Activated CD8-positive, alpha-beta memory T cell treated with anti-CD3 and anti-CD28 coated beads, Interleukin-2, amount 50 U/mL, for 48 hours (primary cell): ENCODE measurements at places on chromosomes 7 and 10.
A peak's percentile ranks its signal among the peaks of the same experiment; 100 is the strongest.

DNA sequence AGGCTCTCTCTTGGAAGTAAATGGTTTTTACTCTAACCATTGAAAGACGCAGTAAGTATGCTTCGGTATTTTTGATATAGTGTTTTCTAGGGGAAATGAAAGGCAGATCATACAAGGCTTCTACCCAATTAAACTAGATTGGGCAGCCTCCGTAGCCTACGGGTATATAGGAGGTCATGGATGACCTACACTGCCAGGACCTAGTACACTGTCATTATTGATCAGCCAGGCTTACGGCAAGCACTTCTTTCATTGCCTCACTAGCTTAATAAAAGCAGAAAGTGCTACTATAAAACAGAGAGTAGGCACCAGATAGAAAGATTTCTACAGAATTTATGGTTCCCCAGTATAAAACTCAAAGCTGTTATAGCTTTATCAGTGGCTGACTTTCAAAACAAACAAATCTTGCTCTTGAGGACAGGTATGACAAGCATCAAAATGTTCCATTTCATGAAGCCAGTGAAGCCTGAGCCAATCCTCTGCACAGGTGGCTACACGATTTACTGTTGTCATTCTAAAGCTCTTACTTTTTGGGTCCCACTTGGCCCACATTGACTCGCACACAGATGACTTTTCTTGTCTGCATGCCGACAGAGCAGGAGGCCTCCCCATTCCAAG, 358.1 kb downstream of the THSD7A start:
- no peak for DNase-seq

- DNase-seq, result no peak
Measured at GRCh38 chr10:34905200-34905927, 90.3 kb upstream of the PARD3 start.

- DNase-seq, result no peak
Measured at GRCh38 chr10:51653025-51653424, 46.4 kb downstream of the CSTF2T start.

GRCh38 chr7:40057292-40057691, 77.1 kb downstream of the MPLKIP start:
- no peak for DNase-seq

DNA sequence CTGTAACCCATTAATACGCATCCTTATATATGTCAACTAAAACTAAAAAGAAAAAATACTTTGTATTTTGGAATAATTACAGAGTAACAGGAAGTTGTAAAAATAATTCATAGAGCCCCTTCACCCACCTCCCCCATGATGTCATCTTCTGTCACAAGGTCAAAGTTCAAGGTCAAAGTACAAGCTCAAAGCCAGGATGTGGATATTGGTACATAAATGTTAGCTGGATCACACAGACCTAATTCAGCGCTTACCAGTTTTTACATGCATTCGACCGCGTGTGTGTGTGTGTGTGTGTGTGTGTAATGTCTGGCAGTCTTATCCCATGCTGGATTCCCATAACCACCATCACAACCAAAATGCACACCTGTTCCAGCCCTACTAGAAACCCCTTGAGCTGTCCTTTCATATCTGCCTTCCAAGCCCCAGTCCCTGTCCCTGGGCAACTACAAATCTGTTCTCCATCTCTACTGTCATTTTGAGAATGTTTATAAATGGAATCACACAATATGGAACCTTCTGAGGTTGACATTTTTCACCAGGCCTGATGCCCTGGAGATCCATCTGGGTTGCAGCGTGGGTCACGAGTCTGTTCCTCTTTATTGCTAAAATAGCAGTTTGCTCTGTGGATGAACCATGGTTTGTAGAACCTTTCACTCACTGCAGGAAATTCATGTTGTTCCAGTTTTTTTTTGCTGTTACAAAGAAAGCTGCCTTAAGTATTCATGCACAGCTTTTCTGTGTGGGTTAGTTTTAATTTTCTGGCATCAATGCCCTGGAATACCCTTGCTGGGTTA, 153.6 kb upstream of the PITRM1 start:
- DNase-seq, result no peak

DNA sequence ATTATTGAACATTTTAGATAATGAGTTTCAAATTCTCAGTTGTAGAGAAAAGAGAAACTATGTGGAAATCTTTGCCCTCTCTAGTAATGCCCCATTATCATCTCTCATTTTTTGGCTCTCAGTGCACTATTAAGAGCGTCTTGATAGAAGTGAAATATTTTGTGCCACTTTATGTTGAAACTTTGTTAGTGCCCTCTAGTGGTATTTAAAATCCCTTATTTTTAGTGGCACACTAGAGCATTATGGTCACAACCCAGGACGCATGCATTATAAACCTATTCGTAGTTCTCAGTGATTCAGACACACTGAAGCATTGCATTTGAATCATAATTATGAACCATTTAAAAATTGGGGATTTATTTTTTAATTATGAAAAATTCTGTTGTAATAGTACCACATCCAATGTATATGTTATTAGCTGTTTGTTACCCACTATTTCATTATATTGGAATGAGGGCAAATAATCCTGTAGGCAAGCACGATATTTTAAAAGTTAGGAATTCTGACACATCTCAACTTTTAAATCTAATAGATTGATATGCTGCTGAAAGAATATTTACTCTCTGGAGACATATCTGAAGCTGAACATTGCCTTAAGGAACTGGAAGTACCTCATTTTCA, 21.9 kb downstream of the PDCD4 start:
- no peak for DNase-seq

DNA sequence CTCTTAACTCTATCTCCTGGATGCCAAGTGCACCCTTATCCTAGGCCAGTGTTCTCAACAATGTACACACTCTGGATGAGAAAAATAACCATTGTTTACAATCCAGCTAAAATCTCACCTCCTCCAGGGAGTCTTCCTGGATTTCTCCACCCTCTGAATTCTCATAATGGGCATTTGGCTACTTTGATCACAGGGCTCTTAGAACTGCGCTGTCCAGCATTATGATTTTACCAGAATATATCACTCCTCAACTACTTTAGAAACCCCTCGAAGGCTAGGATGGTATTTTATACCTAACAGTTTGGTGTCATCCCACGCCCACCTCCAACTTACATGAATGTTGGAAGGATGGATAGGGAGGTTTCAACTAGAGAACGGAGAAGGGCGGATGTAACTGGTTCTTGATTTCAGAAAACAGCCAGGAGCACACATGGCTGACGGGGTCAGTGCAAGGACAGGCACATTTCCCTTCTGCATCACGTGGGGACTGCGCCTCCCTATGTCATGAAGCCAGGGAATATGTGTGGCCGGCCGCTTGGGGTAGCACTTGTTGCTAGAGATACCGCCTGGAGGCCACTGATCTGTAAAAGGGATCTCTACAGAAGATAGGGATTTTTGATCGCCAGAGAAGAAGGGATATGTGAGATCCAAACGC, 1.2 kb upstream of the ATP6V0E2 start:
- DNase-seq, result peak; percentile 73

- DNase-seq, result no peak
Measured at GRCh38 chr7:18210788-18211187, 183.1 kb upstream of the PRPS1L1 start.

DNA sequence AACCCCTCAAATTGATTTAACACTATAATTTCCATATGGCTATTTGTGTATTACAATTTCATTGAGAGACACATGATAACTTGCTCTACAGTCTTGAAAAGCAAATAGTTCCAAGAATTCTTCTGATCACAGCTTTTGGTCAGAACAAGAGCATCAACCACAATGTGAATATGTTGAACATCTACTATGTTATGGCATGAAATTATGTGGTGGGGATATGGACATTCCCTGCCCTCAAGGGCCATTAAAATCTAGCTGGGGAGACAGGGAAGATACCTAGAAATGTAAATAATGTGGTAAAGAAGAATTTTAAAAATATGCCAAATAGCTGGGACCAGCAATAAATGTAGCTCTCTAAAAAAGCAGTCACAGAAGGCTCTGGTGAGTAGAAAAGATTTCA, 262.2 kb downstream of the FZD1 start:
- DNase-seq, result no peak

GRCh38 chr10:86867149-86867548, 90.3 kb downstream of the MMRN2 start:
- no peak for DNase-seq

- no peak for DNase-seq
Measured at GRCh38 chr7:36949711-36950600, 225.7 kb upstream of the AOAH start.

- DNase-seq, result no peak
Measured at GRCh38 chr7:129480674-129481363, 21.5 kb upstream of the SMKR1 start.

- DNase-seq, result no peak
Measured at GRCh38 chr10:18675086-18675801, 16.0 kb downstream of the ARL5B start.

DNA sequence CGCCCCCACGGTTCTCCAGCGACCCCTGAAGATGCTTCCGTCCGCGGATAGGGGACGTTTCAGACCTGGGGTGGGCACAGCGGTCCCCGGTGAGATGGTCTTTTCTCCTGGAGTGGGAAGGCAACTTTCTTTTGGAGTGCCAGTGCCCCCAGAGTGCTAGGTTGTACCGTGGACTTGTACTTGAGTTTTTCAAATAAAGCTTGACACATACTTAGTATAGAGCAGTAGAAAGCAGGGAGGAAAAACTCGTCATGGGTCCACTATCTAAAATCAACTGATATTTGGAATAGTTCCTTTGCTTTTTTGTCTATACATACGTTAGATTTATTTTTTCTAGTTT, 28.4 kb downstream of the RBM20 start:
- DNase-seq, result no peak

DNA sequence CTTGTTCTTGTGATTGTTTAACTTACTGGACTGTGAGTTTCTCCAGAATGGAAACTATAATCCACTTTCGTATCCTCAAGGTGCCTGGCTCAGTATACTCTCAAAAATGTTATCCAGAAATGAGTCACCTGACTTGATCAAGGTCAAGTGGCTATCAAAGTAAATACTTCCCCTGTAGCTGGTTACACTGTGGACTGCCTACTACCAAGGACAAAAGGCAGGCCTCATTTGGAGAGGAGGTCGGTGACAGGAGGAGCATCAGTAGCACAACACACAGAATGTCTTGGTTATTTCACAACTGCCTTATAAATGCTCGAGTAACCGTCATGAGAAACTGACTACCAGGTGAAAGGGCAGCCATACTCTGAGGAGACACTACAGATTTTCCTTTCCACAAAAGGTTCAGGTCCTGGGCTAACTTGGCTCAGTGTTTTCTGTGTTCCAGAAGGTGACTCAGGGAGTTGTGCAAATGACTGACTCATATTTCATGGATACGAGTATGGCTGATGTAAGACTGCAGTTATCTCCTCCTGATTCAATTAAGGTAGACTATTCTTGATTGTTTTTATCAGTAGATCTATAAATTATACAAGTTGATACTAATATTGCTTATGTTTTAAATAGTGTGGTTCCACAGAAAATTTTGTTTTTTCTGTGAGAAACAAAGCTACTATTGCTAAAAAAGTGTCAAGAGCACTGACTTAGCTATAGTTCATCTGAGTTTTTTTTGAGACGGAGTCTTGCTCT, 4.2 kb upstream of the CCNY start:
- DNase-seq, result peak; percentile 39

DNA sequence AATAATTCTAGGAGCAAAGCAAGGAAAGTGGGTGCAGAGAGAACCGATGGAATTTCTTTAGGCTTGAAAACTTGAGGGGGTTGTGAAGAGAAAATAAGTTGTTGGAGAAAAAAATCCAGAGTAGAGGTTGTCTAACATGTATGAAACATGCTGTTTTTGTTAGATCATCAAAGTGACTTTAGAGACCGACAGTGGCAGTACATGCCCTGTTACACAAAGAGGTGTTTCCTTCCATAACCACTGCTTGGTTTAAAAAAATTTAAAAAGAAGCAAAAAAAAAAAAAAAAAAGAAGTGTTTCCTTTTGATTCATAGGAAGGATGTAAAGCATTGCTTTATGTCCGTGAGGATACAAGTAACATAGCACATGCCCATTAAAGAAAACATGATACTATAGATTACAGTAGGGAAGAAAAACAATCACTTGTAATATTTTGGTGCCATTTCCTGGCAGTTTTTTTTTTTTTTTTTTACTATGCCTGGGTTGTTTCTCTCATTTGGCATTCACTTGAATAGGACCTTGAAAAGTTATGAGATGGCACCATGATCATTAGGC, 6.1 kb downstream of the ENTPD1 start:
- DNase-seq, result no peak

DNA sequence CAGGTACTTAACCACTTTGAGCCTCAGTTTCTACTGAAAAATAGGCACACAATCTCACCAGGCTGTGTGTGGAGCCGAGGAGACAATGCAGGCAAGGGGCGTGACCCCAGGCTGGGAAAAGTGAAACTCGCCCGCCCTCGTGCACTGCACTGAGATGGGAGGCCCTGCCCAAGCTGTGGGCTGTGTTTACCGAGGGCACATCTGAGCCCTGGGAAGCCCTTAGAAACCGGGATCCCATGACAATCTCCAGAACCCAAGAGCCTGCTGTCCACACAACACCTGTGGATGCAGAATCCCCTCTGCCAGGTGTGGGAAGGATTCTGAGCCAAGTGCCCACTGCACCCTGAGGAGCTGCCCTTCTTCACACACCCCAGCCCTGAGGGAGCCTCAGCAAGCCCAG, 198.3 kb downstream of the GRID1 start:
- no peak for DNase-seq

GRCh38 chr7:149241696-149242095, 2.2 kb downstream of the ZNF212 start:
- no peak for DNase-seq

DNA sequence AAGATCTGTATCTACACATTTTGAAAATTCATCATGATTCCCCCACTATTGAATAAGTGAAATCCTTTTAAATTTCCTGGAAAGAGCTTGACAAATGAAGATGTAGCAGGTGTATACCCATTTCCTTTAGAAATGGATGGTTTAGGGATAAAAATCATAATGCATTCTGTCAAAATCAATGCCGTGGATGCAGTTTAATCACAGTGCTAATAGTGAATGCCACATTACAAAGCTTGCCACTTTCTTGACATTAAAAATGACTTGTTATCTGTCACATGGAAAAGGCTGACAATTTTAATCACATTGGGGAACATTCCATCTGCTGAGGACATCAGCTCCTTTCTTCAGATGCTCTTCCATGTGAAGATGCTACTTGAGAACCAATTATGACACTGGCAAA, 229.6 kb downstream of the GPAM start:
- DNase-seq, result no peak

- DNase-seq, result no peak
Measured at GRCh38 chr7:76292213-76292573, 10.3 kb upstream of the HSPB1 start.

- DNase-seq, result no peak
Measured at GRCh38 chr10:124827474-124827873, 25.9 kb downstream of the ABRAXAS2 start.

GRCh38 chr7:151249034-151249731, 689 bp upstream of the SMARCD3 start:
- no peak for DNase-seq

GRCh38 chr7:91941450-91941849, 788 bp downstream of the AKAP9 start:
- peak; percentile 60 for DNase-seq

GRCh38 chr10:31757831-31758230, 170.8 kb downstream of the ARHGAP12 start:
- no peak for DNase-seq

GRCh38 chr10:3568392-3568791, 216.6 kb downstream of the KLF6 start:
- DNase-seq, result no peak
